Hair follicle dermal papilla cell (primary cell): ENCODE measurements at places on chromosomes 11 and 22. TPM values are rescaled to one million over a fixed set of nuclear protein-coding genes. Genes with fewer than 3 reads are reported as not detected.

Gene TSPAN32
- 2.1 and 2.9 TPM in 2 replicates for total RNA-seq

Gene TMEM45B
- not detected in 2 replicates for total RNA-seq

Gene CCDC90B
- total RNA-seq, result 41.2 and 41.4 TPM in 2 replicates

Gene PANX2
- total RNA-seq, result 0.36 and 0.65 TPM in 2 replicates
